ENCODE measurements at places on chromosomes 11 and 22.
A peak's percentile ranks its signal among the peaks of the same experiment; 100 is the strongest.

DNA sequence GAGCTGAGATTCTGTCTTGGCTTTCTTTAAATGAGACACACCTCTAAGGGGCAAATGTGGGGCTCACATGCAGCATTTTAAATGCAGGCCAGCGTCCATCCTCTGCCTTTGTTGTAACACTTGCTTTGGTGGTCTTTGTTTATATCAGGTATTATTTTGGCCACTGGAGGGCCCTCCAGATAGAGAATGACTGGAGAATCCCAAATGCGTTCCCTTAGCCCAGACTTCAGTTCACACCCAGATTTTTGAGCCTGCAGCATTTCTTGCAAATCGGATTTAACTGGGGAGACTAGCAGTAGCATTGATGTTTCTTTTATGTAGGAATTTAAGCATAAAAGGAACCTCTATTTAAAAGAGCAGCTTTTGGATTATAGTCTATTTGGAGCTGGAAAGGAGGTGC is 200.2 kb upstream of the SORL1-AS1 start:
- DNase-seq: no peak

GRCh38 chr22:45478108-45478771 is 24.4 kb upstream of the FBLN1 start:
- DNase-seq: peak; percentile 85

- no peak for DNase-seq
Measured at GRCh38 chr22:39920134-39920743, 19.4 kb downstream of the GRAP2 start.

GRCh38 chr11:123640029-123640428 is 14.4 kb downstream of the SCN3B start:
- no peak for DNase-seq

DNA sequence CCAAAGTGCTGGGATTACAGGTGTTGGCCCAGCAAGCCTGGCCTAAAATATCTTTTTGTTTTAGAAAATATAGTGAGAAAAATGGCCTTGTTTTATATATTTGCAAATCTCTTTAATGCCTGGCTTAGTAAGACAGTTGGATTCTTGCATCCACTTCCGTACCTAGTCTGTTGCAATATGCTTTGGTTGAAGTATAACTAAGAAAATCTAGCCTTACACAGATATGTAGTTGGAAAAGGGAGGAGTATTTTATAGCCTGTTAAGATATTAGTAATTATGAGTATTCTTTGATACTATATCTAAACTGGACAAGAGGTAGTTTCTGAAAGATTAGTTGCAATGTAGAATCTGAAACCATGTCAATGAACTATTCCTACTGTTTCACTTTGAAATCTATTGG is 65.1 kb downstream of the ZNRF3 start:
- DNase-seq: no peak

- no peak for DNase-seq
Measured at GRCh38 chr22:37235897-37236607, 8.0 kb downstream of the RAC2 start.

- DNase-seq: no peak
Measured at GRCh38 chr22:28884747-28885350, 1.5 kb downstream of the ZNRF3 start.

DNA sequence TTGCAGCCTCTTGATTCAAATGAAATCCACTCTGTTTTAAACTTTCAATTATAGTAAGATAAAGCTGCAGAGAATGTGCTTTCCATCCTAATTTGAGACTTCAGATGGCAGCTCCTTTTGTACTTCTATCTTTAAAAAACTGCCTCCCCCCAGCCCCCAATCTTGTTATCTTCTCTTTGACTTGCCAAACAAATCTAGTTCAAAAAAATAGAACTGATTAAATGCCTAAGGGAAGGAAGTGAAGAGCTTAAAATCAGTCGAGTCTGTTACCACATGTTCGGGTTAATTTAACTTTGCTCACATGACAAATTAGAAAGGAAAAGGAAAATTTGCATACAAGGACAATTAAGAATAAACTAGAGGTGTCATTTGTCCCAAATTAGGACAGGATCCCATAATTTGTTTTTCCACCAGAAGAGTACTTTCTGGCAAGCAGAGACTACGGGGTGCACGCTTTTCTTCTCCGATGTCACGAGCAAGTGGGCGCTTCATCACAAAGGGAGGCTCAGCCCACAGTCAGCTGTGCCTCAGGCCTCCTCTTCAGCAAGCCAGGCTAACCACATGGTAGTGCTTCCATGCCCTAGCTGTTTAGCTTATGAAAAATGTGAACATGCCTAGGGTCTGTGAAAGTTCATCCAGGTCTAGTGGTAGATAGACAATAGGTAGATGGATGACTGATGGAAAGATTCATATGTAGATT is 69.0 kb upstream of the LDLRAD3 start:
- DNase-seq: no peak

GRCh38 chr11:77799338-77799737 is 21.2 kb downstream of the RSF1 start:
- DNase-seq: no peak

GRCh38 chr22:49297871-49298721 is 529.6 kb downstream of the BRD1 start:
- peak; percentile 40 for DNase-seq

- DNase-seq: no peak
Measured at GRCh38 chr11:15180212-15180792, 65.6 kb downstream of the INSC start.

DNA sequence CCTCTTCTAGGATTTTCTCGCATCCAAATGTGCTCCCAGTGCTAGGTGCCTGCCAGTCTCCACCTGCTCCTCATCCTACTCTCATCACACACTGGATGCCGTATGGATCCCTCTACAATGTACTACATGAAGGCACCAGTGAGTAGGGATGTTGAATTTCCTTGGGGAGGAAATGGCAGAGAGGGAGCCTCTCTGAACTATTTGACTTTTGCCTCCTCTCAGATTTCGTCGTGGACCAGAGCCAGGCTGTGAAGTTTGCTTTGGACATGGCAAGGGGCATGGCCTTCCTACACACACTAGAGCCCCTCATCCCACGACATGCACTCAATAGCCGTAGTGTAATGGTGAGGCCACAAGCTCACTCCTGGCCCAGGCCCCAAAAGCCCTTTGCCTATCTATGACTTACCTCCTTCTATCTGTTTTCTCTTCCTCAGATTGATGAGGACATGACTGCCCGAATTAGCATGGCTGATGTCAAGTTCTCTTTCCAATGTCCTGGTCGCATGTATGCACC is 2.5 kb downstream of the TAF10 start:
- DNase-seq: no peak

- no peak for DNase-seq
Measured at GRCh38 chr11:123798079-123798478, 8.1 kb downstream of the OR6M1 start.

GRCh38 chr11:23856654-23857053 is 640.2 kb upstream of the LUZP2 start:
- DNase-seq: no peak

DNA sequence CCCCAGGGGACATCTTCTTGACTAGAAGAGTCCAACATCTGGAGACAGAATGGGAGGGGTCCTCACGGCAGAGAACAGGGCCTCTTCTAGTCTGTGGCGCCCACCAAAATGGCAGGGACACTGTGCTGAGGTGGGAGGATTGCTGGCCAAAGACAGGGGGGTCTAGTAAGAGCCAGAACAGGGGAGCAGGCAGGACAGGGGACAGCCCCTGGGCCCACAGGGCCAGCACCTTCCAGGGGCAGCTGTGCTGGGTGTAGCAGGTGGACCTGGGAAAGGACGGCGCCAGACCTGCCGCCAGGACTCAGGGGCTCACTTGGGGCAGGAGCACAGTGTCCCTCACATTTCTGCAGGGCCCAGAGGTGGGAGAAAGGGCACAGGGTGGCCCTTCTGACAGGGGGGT is 858 bp upstream of the APOBEC3A start:
- no peak for DNase-seq

- no peak for DNase-seq
Measured at GRCh38 chr11:125251956-125252355, 87.4 kb downstream of the PKNOX2 start.

DNA sequence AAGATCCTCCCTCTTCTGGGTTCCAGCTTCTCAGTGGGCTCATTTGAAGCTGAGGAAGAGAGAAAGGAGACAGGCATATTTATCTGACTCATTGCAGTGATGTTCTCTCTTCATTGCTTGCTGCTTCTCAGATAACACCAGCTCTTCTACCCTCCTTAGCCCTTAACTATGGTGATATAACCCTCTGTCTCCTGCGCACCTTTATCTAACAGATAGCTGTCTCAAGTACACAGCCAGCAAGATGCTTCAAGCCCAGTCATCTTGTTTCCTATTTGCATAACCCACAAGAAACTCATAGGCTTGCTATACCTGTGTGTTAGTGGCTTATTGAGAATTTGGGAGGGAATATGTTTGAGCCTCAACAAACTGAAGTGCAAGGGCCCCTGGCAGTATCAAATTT is 12.6 kb downstream of the PRSS23 start:
- DNase-seq: no peak

GRCh38 chr11:130369713-130370112 is 55.0 kb upstream of the ZBTB44 start:
- DNase-seq: no peak

DNA sequence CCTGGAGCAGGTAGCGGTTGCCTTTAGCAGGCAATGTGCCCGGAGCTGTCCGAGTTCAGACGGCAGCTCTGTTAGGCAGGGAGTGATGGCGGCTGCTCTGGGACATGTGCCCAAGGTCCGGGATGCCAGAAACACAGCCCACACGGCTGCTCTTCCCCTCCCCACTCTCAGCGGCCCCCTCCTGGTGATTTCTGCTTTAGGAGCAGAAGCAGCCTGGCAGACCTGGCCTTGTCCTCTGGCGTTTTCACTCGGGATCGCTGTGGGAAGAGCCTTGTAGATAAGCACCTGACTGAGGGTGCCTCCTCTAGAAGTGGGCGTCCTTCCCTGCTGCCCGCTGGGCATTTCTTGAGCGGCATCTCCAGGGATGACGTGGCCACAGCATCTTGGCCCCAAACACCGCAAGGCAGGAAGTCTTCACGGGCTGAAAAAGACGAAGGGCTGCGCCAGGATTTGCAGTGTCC is 392.2 kb downstream of the TBC1D22A start:
- peak; percentile 43 for DNase-seq

GRCh38 chr22:30903876-30904460 is 64.6 kb downstream of the MORC2 start:
- no peak for DNase-seq

DNA sequence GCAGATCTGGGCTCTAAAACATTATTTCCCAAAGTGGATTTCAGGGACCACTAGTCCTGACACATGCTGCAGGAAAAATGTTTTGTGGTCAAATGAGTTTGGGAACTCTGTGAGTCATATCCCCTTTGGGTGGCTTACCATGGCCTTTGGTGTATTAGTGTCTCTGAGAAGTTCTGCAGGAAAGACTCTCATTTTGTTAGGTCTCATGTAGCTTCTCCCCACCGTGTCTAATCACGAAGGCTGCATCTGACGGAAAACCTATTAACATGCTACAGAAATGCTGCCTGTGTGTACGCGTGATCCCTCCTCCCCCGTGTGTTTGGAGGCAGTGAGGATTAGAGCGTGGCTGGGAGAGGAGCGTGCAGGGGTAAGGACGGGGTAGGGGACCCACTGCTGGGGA is 191.7 kb downstream of the ST3GAL4 start:
- DNase-seq: no peak

- no peak for DNase-seq
Measured at GRCh38 chr11:57645689-57646085, 4.0 kb downstream of the YPEL4 start.

- no peak for DNase-seq
Measured at GRCh38 chr11:99683933-99684332, 663.2 kb downstream of the CNTN5 start.

GRCh38 chr11:35303596-35304385 is 115.6 kb downstream of the SLC1A2 start:
- DNase-seq: no peak

GRCh38 chr11:4851033-4851432 is 2.0 kb upstream of the OR51S1 start:
- no peak for DNase-seq

DNA sequence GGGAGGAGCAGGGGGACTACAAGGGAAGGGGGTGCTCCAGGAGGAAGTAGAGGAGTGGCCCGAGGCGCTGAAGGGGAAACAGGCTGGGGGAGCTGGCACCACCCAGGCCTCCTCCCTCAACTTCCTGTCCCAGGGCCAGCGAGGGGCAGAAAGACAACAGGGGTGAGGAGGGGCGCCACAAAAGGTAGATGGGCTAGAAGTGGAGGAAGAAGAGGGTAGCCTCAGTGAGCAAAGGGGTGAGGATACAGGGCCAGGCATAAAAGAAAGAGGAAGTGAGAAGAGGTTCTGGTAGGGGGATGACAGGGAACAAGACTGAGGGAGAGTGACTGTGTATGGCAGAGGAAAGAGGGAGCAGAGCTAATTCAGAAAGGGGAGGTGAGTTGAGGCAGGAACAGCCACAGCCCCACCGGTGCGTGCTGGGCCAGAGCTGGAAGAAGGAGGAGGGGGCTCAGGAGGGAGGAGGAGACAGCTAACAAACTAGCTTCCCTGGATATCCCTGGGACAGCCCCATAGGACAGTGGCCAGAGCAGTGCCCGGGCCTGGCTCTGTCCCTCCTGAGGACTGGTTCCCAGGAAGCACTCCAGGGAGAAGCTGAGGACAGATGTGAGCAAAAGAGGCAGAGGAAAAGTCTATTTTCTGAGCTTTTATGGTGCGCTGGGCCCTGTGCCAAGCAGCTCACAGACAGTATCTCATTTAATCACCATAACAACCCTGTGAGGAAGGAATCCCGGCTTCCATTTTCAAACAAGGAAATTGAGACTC is 8.5 kb downstream of the DCHS1 start:
- no peak for DNase-seq

DNA sequence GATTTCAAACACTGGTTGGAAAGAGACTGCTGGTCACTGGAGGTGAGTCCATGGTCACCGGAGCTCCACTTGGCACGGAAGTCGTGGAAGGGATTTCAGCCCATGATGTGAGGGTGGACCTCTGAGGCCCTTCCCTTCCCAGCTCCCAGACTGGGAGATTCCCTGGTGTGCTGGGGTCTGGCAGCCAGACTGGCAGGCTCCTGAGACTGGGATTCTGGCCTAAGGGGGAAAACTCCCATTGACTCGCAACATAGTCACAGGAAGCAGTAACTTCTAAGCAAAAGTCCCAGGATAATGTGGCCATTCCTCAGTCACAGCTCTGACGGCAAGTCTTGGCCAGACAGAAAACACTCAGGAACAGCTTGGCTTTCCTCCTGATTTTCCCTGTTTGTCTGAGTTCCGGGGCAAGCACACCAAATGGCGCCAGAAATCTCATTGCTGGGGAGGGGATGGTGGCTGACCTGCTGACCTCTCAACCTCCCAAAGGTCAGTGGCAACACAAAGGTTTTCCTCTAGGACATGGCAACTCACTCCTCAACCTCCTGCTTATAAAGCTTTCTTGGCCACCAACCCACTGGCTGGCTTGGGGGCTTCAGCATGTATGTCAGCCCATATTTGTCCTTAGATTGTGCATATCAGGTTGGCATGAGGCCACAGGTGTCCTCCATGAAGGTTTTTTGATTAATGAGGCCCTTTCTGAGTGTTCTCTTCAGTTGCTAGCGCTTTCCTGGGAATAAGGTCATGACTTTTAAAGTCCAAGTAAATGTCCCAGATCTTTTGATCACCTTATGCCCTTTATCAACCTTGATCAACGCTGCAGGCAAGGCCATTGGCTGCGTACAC is 99.5 kb downstream of the CCDC81 start:
- DNase-seq: peak; percentile 56

GRCh38 chr11:17812091-17812864 is 77.7 kb downstream of the KCNC1 start:
- no peak for DNase-seq

- DNase-seq: no peak
Measured at GRCh38 chr11:6402561-6402981, 12.3 kb downstream of the SMPD1 start.

- DNase-seq: no peak
Measured at GRCh38 chr22:22673099-22673498, 28.7 kb downstream of the GGTLC2 start.
